NCI-H187 treated with DMSO at 0.1 percent for 48 hours (cell line): ENCODE measurements at places on chromosomes 7 and 10.

GRCh38 chr10:14356921-14357320 lies 26.2 kb upstream of the FRMD4A start:
- DNase-seq, result no peak

GRCh38 chr10:44102726-44103255 lies 282.1 kb downstream of the CXCL12 start:
- no peak for DNase-seq

GRCh38 chr7:22476824-22477223 lies 23.2 kb downstream of the STEAP1B start:
- DNase-seq, result no peak

DNA sequence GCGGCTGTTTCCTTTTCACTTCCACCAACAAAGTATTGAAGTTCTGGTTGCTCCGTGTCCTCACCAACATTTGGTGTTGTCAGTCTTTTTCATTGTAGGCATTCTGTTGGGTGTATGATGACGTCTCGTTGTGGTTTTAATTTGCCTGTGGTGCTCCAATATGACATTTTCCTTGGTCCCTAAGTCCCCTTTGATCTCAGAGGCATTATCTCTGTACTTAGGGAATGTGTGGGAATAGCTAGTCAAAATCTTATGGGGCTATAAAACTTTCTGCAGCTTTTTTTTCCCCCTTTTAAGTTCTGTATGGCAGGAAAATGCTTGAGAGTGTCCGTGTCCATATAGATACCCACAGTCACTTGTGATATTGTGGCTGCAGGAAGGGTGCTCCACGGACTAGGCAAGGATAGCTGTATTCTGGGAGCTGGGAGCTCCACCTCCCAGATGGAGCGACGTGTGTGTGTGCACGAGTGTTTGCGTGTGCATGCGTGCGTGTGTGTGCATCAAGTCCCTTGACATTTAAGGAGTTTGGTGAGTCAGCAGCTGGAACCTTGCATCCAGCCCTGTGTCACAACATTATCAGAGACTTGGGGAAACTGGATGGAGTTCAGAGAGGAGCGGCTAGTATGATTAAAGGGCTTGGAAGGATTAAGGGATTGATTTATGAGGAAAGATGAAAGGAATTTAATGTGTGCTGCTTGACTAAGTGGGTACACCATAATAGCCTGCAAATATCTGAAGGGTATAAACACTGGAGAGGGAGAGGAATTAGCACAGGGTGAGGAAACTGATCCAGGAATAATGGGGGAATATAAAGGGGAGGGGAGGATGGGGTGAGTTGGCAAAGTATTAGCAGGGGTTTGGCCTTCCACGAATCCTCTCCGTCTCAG lies 66.8 kb downstream of the LRMDA start:
- DNase-seq, result no peak

DNA sequence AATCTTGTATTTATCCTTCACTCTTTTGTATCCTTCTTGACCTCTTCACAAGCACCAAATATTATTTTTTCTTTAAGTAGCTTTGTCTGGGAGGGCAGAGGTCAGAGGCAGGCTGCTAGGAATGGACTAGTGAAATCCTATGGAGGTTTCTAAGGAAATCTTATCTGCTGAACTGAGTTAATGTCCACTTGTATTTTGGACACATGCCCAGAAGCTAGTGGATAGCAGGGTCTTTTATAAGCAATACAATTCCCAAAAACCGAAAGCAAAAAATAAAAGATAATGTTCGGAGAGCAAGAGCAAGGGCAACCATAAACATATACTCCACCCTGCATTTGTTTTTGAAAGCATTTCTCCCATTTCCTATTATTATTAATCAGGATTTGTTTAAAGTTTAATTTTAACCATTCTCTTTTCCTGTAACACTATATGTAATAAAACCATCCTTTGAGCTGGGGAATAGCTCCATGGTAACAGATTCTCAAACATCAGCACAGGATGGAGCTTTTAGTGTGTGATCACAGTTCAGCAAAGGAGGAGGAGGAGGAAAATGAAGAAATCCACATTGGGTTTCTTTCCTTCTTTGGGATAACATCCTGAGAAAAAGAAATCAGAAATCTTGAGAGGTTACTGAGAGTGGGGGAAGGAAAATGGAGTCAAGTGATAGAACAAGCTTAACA lies 328.2 kb upstream of the LRRN3 start:
- DNase-seq, result no peak

DNA sequence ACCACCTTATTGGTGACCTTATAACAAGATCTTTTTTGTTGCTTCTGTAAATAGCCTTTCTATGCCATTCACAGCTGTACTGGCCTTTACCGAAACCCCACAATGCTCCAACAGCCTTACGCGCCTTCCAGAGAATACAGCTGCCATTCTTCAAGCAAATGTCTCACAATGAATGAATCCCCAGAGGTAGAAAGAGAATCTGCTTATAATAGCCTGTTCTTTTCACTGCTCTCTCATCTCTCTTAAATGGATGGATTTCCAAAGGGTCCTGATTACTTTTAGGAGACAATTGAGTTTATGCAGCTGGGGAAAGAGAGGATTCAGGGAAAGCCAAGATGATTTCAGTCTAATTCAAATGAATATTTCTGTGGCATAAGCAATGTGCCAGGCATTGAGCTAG lies 183.1 kb upstream of the PDE1C start:
- no peak for DNase-seq

DNA sequence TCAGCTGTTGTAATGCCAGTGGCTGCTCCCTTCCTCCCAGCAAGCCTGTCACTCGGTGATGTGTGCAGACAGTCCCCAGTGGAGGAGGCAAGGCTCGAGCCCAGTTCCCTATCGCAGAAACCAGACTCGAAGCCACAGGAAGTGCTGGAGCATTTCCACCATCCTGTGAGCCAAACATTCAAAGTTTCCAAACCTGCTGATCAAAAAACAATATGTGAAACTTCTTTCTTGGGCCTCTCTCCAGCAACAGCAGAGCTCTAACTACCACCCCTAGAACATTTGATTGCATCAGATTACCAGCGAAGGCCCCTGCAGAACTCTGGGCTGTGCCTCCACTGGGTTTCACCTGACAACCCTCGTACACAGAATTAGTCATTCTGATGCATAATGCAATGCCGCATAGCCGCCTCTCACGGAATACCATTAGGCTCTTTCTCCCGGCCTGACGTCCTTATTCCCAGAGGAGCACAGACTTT lies 94.0 kb downstream of the ELMO1 start:
- no peak for DNase-seq
